ENCODE measurements at places on chromosomes 1 and 21. TPM values are rescaled to one million over a fixed set of nuclear protein-coding genes. Genes with fewer than 3 reads are reported as not detected.

CFAP74 gene
- total RNA-seq, result 0.41 TPM

TRAF3IP3 gene
- total RNA-seq, result under 0.01 TPM

SYT14 gene
- total RNA-seq, result 51.4 TPM

OLFML3 gene
- 17.5 TPM for total RNA-seq

PDPN gene
- 4.1 TPM for total RNA-seq

RHCE gene
- under 0.01 TPM for total RNA-seq

SRGAP2B gene
- 64.8 TPM for total RNA-seq

TSSK3 gene
- 0.41 TPM for total RNA-seq

GPR153 gene
- total RNA-seq, result 22.0 TPM

ABCG1 gene
- total RNA-seq, result 13.0 TPM

APCS gene
- not detected for total RNA-seq

CAPZA1 gene
- total RNA-seq, result 90.9 TPM

GRCh38 chr1:72485801-72486200 is 203.5 kb upstream of the NEGR1 start:
- no peak for DNase-seq

DNA sequence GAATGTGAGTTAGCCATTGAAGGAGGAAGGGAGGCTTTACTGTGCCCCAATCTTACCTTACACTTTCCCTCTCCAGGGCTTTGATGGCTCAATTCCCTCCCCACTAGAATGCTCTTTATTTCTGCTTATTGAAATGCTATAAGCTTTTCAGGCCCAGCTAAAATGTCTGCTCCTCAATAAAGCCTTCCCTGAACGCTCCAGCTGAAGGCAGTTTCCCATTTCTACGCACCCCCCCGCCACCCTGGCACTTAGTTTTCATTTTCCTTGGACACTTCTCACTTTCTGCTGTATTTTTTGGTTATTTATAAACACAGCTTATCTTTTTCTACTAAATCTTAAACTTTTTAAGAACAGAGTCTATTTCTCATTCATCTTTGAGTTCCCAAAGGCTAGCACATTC is 7.1 kb upstream of the TMEM167B start:
- no peak for DNase-seq

GRCh38 chr1:36864182-36864822 is 170.0 kb downstream of the GRIK3 start:
- no peak for DNase-seq

DNA sequence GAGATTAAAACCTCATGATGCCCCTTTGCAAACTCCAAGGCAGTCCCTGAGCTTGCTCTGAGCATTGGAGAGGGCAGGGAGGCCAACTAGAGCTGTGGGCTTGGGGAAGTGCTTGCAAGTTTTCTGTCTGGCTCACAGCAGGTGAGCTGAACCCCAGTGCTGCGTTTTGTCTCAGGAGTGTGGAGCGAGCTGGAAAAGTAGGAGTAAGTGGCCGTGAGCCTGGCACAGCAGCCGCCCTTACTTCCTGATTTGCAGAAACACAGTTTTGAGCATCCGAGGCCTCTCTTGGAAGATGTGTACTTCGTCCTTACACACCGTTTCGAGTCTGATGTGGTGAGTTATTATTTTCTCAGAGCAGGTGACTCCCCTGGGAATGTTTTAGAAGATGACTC is 221.2 kb upstream of the C1orf174 start:
- DNase-seq, result no peak

DNA sequence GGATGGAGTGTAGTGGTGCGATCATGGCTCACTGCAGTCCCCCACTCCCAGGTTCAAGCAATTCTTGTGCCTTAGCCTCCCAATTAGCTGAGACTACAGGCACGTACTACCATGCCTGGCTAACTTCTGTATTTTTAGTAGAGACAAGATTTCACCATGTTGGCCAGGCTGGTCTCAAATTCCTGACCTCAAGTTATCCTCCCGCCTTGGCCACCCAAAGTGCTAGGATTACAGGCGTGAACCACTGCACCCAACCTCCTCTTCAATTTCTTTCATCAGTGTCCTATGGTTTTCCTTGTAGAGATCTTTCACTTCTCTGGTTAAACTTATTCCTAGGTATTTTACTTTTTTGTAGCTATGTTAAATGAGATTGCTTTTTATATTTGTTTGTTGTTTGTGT is 10.7 kb upstream of the MAST2 start:
- no peak for DNase-seq

- DNase-seq, result no peak
Measured at GRCh38 chr1:113281550-113281949, 108.8 kb upstream of the MAGI3 start.

- DNase-seq, result no peak
Measured at GRCh38 chr1:42506576-42506975, 43.5 kb downstream of the CCDC30 start.

DNA sequence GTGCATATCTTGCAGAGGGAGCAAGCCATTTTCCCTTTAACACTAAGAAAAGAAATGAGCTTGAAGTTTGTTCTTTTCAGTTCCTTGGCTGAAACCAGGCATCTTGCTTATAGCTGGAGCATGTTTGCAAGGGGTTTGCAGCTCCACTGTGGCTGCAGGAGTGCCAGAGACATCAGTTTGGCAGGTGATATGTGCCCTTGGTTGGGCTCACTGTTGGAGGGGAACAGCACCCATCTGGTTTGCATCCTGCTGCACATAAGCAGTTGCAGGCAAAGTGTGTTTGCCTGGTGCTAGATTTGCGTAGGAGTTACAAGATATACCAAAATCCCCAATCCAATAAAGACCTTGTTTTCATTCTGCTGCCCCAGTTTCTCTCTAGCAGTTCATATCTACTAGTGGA is 47.8 kb upstream of the IKBKE start:
- DNase-seq, result no peak

DNA sequence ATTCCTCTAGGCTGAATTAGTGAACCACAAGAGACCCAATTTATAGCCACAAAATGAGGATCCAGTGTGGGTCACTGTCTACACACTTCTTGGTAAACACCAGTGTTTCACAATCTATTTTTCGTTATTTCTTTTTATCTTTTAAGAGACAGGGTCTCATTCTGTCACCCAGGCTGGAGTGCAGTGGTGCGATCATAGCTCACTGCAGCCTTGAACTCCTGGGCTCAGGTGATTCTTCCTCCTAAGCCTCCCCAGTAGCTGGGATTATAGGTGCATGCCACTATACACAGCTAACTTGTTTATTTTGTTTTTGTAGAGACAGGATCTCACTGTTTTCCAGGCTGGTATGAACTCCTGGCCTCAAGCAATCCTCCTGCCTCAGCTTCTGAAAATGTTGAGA is 29.3 kb upstream of the SLC45A3 start:
- no peak for DNase-seq

DNA sequence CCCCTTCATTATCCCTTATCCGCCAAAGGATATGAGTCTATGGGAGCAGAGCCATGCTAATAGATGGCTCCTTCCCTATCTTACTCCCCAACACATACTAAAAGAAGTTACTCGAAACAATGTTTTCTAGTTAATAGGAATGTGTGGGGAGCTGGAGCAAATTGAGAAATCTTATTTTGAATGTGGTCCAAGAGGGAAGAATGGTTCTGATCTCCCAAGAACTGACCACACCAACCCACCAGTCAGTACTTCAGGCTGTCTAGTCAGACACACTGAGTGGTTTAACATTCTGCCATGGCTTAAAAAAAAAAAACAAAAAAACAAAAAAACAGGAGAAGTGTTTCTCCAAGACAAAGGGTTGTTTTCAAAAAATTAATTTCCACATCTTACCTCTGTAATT is 31.5 kb upstream of the DNASE2B start:
- no peak for DNase-seq

- no peak for DNase-seq
Measured at GRCh38 chr1:197770243-197770642, 5.0 kb downstream of the DENND1B start.

- no peak for DNase-seq
Measured at GRCh38 chr1:187476671-187477070, 647.9 kb downstream of the PLA2G4A start.

GRCh38 chr1:50917138-50918137 is 42.6 kb downstream of the FAF1 start:
- no peak for DNase-seq

GRCh38 chr1:240495601-240496000 is 116.4 kb downstream of the GREM2 start:
- DNase-seq, result no peak

DNA sequence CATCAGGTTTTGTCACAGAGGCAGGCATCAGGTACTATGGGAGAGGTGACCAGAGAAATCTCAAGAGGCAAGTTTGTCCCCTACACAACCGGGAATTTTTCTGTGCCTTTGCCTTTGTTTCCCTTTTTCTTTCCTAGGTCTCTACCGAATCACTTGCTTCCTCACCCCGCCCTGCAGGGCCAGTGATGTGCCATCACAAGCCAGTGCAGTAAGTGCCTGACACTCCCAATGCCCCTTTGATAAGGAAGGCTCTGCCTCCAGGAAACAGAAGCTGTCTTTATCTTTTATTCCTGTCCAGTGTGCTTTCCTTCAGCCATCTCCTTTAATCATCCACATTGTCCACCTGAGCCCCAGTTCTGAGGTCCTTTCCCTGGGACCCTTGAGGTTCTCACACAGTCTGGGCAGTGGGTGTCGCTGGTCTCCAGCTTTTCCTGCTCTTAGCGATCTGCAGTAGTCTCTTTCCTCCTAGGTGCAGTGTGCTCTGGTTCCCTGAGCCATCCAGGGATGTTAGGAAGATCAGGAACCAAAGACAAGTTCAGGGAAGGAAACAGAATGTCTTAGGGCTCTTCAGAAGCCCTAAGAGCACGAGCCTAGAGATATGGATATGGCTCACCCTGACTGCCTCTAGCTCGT is 36.6 kb downstream of the GJA5 start:
- DNase-seq, result peak; percentile 16

GRCh38 chr1:24911651-24912155 is 18.4 kb downstream of the RUNX3 start:
- no peak for DNase-seq

GRCh38 chr1:234564035-234565029 is 45.6 kb downstream of the IRF2BP2 start:
- DNase-seq, result no peak

- DNase-seq, result no peak
Measured at GRCh38 chr1:115722221-115722620, 46.3 kb downstream of the CASQ2 start.

- DNase-seq, result no peak
Measured at GRCh38 chr21:19228226-19228625, 824.6 kb upstream of the TMPRSS15 start.

- no peak for DNase-seq
Measured at GRCh38 chr1:156664046-156664766, 13.0 kb downstream of the NES start.

GRCh38 chr21:45130324-45130774 is 56.0 kb downstream of the ADARB1 start:
- DNase-seq, result no peak

- DNase-seq, result no peak
Measured at GRCh38 chr1:116496380-116496779, 74.4 kb downstream of the CD58 start.

- no peak for DNase-seq
Measured at GRCh38 chr21:16913010-16913409, 599.8 kb upstream of the CXADR start.

DNA sequence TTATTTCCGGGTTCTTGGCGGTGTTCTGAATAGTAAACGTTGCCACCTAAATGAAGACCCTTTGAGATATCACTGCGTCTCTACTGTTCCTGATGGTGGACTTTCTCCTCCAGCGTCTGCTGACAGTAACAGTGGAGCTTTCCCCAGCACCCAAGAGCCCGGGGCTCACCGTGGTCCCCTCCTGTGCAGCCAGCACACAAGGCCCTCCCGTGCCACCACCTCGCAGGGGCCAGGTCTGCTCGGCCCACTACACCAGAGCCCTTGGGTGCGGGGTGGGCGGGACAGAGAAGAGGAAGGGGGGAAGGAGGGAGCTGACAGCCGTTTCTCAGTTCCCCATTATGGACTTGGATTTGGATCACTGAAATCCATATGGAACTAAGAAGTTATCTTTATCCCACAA is 61.2 kb upstream of the TRAPPC10 start:
- DNase-seq, result no peak

GRCh38 chr1:36339215-36339614 is 15.8 kb upstream of the EVA1B start:
- no peak for DNase-seq

DNA sequence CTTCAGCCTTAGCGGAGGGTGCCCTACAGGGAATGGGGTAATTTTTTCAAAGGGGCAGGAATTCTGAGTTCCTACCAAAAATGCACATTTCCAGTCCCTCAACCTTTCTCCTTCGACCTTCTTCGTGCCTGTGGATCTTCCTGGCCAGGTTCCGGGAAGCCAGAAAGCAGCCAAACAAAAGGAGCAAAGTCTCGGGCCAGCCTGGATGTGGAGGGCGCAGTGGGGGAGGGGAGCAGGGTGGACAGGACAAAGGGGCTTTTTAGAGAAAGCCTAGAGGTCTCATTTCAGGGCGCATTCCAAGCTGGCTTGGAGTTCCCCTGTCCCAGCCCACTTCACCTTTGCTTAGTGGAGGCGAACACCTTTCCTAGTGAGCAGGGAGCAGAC is 2.9 kb upstream of the INAVA start:
- no peak for DNase-seq

DNA sequence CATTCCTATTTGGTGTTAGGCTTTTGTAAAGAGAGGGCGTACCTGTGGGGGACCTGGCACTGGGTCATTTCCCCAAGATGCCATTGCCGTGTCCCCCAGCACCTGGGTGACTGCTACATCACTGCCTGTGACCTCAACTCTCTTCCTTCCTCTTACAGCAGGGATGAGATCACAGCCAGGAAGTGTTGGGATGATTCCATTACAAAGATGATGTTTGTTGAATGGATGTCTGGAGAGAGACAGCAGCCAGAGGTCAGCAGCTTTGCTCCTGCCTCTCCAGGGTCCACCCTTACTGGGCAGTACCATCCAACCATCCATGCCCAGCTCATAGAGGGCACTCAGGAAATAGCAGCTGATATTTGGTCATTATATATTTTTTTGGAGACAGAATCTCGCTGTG is 35.1 kb downstream of the TMEM51 start:
- DNase-seq, result no peak

DNA sequence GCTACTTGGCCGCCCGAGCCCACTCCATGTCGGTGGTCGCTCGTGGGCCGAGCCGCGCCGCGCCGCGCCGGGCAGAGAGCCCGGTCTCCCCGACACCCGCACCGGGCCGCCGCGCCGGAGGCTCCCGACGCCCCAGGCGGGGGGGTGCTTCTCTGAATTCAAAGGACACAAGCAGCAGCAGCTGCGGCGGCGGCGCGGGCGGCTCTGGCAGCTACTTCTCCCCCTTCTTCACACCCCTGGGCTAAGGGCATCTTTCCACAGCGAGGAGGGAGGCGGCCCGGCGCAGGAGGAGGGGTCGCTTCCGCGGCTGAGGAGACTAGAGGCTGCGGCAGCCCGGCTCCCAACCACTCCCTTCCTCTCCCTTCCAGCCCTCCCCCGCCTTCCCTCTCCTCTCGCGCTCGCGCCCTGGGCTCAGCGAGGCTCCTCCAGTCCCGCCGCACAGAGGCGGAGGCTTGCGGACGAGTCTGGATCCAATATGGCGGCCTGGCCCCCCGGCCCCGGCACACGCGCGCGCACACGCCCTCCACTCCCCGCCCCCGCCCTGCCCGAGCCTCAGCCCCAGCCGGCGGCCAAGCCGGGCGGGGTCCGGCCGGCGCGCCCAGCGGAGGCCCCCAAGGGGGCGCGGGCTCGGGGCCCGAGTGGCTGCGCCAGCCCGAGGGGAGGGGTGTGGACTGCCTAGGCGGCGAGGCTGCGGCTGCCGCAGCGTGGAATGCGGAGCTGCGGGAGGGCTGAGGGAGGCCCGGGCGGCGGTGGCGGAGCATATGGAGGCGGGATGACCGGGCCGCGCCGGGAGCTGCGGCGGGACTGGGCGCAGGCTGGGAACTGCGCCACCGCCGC is at the start of gene CDC42BPA:
CDC42BPA (minus strand) TSS at position 477 of the 837 bp plus-strand sequence. CDS start 1,310 bp downstream, outside the sequence.
- DNase-seq, result peak; percentile 90

Measured in frontal cortex (tissue), 4 donors.